ENCODE measurements at places on chromosomes 6 and 20. TPM values are rescaled to one million over a fixed set of nuclear protein-coding genes. Genes with fewer than 3 reads are reported as not detected.

The GSTA1 gene
- not detected for total RNA-seq

The MUCL3 gene
- total RNA-seq: not detected

DNA sequence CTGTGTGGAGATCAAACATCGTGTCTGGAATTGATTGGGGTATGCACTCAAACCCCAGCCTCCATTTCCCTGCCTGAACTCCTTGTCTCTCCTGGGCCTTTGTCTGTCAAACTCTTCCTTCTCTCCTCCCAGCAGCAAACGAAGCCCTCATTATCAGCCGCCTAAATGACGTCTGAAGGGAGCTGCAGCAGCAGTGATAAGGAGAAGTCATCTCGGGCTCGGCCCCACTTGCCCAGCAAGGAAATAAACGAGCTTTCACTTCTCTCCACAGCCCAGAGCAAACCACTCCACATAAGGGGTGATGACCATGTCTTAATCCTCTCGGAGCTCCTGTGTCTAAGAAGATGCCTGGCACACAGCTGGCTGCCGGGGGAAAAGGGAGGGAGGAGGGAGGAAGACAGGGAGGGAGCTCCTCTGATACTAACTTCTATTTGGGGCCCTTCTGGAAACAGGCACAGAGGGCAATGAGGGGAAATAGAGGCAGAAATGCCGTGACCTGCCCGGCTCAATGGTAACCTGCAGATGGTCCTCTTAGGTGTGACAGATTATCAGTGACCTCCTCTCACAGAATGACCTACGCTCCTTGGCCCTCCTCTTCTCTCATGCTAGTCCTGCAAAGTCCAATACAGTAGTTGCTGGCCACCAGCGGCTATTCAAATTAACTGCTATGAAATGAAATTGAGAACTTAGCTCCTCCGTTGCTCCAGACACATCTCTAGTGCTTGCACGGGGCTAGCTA lies 100.4 kb downstream of the PXDC1 start:
- H3K4me3 ChIP-seq: no peak overlapping the region
- no peaks in the 10 kb centered on the region for H3K36me3 ChIP-seq
- no peak overlapping the region for H3K27ac ChIP-seq
- no peaks in the 10 kb centered on the region for H3K4me1 ChIP-seq
- H3K27me3 ChIP-seq: no peaks in the 10 kb centered on the region

- peaks cover 32% of the 10 kb centered on the region for H3K4me1 ChIP-seq
- no peak for DNase-seq
- peaks cover 5% of the 10 kb centered on the region for H3K27me3 ChIP-seq
- no peak overlapping the region for H3K27ac ChIP-seq
- H3K4me3 ChIP-seq: no peak overlapping the region
These were observed 84.1 kb downstream of the TNFAIP3 start for GRCh38 chr6:137951064-137951597.

All from activated T-cell treated with anti-CD3 and anti-CD28 coated beads, Interleukin-2, amount 50 U/mL, for 72 hours (primary cell).